ENCODE measurements at places on chromosomes 16 and 17. TPM values are rescaled to one million over a fixed set of nuclear protein-coding genes. Genes with fewer than 3 reads are reported as not detected.

DNA sequence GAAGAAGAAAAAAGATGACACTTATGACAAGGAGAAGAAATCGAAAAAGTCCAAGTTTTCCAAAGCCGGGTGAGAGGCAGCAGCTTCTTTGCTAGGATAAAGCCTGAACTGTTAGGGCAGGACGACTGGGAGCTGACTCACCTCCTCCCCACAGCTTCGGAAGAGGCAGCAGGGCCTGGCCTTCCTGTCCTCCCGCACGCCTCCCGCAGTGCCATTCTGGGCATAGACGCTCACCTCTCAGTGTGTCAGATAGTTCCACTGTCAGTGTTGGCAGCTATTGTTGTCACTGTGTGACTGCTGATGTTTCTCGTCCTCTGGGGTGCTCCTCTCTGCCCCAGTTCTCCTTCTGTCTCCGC, 12.6 kb downstream of the UBN1 start:
- no peak for DNase-seq

DNA sequence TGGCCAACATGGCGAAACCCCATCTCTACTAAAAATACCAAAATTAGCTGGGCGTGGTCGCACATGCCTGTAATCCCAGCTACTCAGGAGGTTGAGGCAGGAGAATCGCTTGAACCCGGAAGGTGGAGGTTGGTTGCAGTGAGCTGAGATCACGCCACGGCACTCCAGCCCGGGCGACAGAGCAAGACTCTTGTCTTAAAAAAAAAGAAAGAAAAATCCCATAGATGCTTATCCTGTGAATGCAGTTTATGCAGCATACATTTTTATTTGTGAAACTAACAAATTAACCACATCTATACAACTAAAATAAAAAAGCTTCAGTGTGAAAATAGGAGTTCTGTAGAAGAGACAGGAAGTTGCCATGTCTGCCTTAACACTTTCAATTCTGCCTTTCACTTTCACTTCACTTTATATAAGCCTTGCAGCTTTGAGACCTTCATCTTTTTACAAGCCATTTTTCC, 7.1 kb downstream of the IGSF6 start:
- no peak for DNase-seq

DNA sequence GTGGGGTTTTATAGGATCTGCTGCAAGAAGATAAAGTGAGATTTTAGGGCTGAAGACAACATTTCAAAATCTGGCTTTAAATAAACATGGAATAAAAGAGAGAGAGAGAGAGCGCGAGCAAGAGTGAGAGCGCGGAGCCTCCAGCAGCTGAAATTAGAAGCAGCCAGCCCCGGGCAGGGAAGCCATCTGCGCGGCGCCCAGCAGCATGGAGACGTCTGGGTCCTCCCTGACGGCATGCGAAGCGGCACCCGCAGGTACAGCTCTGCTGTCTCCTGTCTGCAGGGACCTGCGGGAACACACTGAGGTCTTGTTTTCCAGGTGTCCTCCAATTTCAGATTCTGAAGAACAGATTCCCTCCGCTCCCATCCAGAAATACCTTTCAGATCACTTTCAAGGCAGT, 7.9 kb upstream of the BAIAP2 start:
- DNase-seq = no peak

- no peak for DNase-seq
Observed at GRCh38 chr17:72365857-72366414, 245.1 kb downstream of the SOX9 start.

- no peak for DNase-seq
Observed at GRCh38 chr17:78875363-78876093, 27.5 kb downstream of the CEP295NL start.

- DNase-seq = no peak
Observed at GRCh38 chr17:8713878-8714277, 30.8 kb downstream of the CCDC42 start.

The CIBAR2 gene
- not detected for total RNA-seq

- DNase-seq = no peak
Observed at GRCh38 chr16:66923866-66924265, 1.5 kb downstream of the RRAD start.

DNA sequence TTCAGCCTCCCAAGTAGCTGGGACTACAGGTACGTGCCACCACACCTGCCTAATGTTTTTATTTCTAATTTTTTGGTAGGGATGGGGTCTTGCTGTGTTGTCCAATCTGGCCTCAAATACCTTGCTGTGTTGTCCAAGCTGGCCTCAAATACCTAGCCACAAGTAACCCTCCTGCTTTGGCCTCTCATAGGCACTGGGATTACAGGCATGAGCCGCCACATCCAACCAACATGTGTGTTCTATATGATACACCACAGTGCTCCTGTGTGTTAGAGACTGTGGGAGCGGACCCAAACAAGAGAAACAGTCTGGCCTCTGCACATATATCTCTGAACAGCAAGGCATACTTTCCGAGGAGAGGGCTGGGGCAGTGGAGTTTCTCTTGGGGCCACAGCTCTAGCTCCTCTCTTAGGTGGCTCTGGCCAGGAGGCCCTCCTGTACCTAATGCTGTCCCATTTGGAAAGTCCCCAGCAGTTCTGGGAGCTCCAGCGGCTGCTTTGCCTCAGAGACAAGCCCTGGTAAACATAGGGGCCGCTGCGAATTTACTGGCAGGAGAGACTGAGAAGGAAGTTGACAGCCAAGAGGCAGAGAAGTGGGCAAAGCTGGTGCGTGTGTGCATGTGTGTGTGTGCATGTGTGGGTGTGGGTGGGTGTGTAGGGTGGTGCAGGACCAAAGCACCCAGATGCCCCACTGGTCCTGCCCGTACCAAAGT, 95.0 kb downstream of the RAB11FIP4 start:
- no peak for DNase-seq

The TNS4 gene
- total RNA-seq = 0.36 TPM

All from sciatic nerve (tissue), 2 donors.